ENCODE measurements at places on chromosomes 2 and 18.

- DNase-seq: no peak
Observed at GRCh38 chr2:233068762-233069418, 8.7 kb downstream of the INPP5D start.

- no peak for DNase-seq
Observed at GRCh38 chr2:28048341-28048740, 157.8 kb downstream of the BABAM2 start.

- DNase-seq: peak; percentile 38
Observed at GRCh38 chr2:233828546-233829192, 25.7 kb downstream of the HJURP start.

- no peak for DNase-seq
Observed at GRCh38 chr2:8139668-8140200, 542.1 kb upstream of the ID2 start.

DNA sequence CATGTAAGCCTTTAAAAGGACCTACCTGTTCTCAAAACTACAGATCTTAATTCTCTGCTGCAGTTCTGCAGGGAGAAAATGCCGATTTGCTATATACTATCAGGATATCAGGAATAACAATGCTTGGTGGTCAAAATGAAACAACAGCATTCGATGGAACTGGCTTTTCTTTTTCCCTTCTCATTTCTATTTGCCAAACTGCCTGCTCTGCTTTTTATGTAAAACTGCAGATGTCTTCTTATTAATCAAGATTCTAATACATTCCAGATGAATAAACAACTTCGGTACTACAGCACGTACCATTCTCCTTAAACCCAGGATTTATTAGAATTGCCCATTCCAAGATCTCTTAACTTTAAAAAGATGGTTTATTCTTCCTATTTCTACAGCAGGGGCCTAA lies 100.9 kb downstream of the ZNF521 start:
- no peak for DNase-seq

- DNase-seq: no peak
Observed at GRCh38 chr2:224769489-224769888, 53.3 kb upstream of the CCDC195 start.

DNA sequence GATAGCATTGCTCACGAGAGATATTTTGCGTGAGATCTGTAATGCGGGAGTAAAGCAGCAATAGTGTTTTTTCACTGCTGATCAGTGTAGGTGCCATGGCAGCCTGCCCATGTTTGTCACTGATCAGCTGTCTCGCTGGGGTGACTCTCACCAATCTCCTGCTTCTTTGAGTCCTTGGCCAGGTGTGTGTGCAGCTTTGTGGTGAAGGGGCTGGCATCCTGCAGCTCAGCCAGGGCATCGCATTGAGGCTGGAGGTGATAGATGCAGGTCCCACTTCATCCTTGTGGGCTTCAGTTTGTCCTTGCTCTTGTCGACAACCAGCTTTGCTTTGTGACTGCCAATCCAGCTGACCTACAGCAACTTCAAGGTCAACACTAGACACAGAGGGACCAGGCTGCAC lies 258.3 kb upstream of the CXCR4 start:
- no peak for DNase-seq

GRCh38 chr2:43300222-43300621 lies 73.8 kb upstream of the ZFP36L2 start:
- no peak for DNase-seq

GRCh38 chr2:33522576-33522975 lies 46.1 kb downstream of the RASGRP3 start:
- no peak for DNase-seq

GRCh38 chr2:18924386-18924785 lies 335.0 kb upstream of the NT5C1B start:
- DNase-seq: no peak

DNA sequence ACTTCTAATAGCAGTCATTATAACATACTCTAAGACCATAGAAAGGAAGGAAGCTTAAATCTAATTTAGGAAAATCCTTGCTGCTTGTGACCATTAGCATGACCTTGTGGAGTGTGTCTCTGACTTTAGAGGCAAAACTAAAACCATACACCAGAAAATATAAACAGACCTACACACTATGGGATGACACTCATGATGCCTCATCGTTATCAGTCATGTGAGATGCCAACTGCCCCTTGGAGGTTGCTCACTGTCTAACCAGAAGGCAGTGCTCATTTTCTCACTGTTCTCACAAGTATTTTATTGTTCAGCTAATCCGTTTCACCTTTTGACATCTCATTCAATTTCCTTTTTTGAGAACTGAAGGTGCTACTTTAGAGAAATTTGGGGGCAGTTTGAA lies 376.9 kb downstream of the RND3 start:
- DNase-seq: no peak

DNA sequence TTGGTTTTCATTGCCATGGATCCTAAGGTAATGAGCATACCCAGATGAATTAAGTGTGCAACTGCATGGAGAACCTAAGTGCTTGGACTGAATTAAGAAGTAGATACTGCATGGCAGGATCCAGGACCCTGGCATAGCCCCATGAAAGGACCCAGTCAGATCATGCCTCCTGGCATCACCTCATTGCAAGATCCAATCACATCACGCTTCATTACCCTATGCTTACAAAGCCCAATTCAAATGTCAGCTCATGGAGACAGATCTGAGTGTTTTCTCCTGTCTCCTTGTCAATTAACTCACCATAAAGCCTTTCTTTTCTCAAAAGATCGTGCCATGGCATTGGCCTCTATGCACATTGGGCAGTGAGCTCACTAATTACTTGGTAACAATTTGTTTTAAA lies 519.8 kb upstream of the ZNF804A start:
- DNase-seq: no peak

GRCh38 chr18:8689517-8689916 lies 15.8 kb upstream of the MTCL1 start:
- no peak for DNase-seq

GRCh38 chr2:23019476-23019875 lies 365.5 kb upstream of the KLHL29 start:
- DNase-seq: no peak

DNA sequence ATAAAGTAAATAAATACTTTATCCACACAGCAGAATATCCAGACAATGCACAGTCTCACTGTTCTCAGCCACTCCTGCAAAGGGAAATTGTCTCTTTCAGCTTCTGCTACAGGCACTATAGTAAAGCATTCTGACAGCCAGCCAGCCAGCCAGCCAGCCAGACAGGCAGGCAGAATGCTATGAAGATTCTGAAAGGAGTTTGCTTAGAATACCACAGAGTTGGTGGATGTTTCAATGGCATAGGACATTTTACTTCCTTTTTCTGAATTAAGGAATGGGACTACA lies 116.1 kb upstream of the CYP26B1 start:
- DNase-seq: no peak

GRCh38 chr2:147026664-147027295 lies 818.0 kb upstream of the ACVR2A start:
- no peak for DNase-seq

GRCh38 chr2:179049546-179050311 lies at the start of gene CCDC141:
Gene CCDC141 (minus strand): TSS chr2:179050137. CDS start chr2:179049941, 196 bp downstream.
- no peak for DNase-seq

DNA sequence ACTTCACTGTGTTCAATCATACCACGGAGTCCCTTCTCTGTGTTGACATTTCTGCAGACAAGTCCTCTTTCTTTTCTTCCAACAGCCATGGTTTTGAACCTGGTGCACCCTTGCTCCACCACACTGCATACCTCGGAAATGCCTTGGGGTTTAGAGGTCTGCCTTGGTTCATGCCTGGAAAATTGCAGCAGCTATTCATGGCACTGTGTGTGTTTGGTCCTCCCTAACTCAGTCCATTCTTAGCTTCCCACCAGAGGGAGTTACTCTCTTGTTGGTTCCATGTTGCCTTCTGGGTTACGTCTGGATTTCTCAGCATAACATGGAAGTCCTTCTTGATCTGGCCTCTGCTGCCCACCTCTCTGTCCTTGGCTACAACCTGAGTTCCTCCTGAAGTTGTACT lies 206.0 kb downstream of the FHOD3 start:
- DNase-seq: no peak

DNA sequence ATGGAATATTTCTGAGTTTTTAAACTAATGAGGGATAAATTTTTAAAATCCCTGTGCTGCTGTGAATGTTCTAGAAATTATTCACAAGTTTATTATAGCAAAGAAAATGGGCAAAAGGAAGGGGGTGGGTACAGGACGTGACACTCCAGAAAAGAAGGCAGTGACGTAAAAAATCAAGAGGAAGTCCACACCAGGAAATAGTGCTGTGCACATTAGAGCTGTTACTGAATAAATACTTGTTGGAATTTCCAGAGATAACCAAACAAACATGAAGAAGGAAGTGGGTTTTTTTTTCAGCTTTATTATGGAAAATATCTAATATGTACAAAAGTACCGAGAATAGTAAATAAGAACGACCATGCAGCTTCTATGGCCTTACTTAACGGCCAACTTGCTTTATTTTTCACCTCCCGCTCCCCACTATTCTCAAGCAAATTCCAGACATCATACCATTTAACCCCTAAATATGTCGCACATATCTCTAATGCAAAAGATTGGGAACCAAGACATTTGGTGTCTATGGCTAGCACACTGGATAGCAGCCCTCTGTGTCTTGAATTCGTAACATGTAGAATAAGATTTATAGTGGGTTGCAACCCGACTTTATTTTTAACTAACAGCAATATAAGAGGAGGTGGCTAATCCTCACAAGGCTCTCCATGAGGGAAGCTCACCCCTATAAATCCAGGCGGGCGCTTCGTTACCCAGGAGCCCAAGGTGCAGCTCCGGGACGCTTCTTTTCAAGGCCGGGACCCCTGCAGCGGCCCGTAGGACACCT lies 580 bp upstream of the NDUFV2 start:
- no peak for DNase-seq

DNA sequence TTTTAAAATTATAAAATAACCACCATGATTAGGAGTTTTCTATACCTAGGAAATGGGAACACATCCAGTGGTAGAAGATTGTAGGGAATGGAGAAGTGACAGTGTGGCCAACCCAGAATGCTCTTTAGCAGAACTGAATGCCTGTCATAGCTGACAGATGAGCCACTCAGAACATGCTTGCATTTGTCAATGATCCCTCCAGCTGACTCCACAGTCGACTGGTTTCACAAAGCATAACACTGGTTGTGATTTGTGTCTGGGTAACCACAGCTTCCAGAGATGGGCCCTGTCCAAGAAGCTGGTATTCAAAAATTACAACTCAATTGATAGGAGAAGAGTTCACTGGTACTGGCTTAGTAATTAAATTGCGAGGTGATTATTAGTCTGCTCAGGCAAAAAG lies 9.0 kb upstream of the CTIF start:
- no peak for DNase-seq

- DNase-seq: no peak
Observed at GRCh38 chr2:121917143-121917542, 161.7 kb downstream of the TSN start.

DNA sequence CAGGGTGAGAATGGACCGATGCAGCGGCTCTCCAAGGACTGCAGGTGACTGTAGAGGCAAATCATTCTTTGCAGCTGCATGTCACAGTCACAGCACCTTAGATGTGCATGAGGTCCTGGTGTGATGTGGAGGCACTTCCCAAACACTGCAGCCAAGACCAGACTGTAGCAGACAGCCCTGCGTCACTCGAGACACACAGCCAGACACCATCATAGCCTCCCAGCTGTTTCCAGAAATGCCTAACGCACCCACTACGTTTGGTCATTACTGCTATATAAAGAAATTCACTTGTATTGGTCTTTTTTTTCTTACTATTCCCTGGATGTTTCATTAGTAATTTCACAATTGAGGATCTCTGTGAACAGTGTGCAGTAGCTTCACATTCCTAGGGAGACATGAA lies 60.9 kb downstream of the SH3YL1 start:
- no peak for DNase-seq

- no peak for DNase-seq
Observed at GRCh38 chr2:6937582-6937981, 20.4 kb downstream of the RNF144A start.

DNA sequence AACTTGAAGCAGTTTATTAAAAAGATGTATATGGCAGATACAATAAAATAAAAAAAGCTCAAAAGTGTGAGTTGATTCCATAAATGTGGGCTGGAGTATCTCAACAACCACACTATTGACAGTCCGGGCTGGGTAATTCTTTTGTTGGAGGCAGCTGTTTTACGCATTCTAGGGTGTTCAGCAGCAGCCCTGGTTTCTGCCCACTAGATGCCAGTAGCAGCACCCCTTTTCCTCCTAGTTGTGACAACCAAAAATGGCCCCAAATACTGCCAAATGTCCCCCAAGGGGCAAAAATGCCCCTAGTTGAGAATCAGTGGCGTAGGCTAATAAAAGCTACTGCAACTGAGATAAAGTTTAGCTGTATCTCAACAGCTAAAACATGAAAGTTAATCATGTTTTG lies 44.8 kb downstream of the CHMP3 start:
- DNase-seq: no peak

DNA sequence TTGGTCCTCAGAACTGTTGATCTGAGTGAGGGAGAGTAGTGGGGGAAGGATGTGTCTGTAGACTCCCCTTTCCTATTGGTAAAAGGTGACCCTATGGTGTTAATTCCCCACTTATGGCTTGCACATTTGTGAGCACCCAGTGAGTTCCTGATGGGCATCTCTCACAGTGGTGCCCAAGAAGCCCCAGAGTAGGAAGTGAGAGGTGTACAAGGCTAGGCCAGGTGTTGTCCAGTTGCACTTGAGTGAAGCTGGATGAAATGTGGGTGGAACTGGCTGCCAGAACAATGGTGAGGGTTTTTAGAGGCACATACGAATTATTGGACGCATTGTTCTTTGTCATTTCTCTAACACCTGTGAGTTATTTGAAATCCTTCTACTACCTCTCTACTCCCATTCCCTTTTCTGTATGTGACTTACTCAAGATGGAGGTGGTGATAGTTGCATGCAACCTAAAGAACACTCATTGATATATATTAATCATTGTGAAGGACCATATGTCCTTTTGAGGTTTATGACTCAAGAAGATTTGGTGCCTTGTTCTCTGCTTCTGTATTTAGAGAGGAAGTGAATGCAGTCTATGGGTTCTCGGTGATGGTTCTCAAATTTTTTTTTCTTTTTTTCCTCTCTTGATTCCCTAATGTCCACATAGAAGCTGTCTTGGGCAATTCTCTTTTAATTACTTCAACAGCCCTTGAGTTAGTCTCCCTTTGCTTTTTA lies 162.7 kb downstream of the FSHR start:
- DNase-seq: no peak

DNA sequence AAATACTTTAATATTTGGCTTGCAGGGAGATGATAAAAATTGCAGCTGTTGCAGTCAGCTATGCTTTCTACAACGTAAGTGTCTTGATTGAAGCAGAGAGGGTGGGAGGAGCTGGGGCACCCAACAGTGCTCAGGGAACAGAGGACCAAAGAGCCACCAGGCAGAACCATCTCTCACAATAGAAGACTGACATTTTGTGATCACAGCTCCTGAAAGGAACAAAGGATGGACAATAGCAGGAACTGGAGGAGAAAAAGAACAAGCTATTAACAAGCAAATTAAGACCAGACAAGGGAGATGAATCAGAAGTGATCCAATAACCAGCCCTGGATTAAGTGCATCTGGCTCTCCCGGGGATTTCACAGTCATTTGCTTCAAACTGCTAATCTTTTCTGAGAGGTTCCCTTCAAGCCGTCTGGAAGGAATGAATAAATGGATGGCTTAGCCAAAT lies 65.7 kb upstream of the SMAD2 start:
- no peak for DNase-seq

All from RWPE2 (cell line).